ENCODE measurements at places on chromosomes 4 and X.

DNA sequence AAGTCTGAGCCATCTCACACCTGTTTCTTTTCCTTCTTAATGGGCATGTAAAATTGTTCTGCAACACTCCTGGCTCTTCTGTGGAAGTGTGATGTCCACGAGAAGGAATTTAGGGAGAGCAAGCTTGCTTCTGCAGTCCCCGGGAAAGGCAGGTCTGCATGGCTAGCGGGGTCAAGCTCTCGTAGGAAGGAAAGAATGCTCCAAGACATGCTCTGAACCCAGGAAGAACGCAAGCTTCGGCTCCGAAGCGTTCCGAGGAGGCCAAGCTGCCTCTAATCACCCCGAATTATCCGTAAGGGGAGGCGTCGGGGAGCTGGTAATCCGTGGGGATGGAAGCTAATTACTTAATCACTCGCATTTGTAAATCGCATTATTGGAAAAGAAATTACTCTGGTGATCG lies 177.7 kb downstream of the CRLF2 start:
- no peak for DNase-seq

GRCh38 chr4:172813359-172813923 lies 355.2 kb upstream of the GALNT7 start:
- DNase-seq, result no peak

DNA sequence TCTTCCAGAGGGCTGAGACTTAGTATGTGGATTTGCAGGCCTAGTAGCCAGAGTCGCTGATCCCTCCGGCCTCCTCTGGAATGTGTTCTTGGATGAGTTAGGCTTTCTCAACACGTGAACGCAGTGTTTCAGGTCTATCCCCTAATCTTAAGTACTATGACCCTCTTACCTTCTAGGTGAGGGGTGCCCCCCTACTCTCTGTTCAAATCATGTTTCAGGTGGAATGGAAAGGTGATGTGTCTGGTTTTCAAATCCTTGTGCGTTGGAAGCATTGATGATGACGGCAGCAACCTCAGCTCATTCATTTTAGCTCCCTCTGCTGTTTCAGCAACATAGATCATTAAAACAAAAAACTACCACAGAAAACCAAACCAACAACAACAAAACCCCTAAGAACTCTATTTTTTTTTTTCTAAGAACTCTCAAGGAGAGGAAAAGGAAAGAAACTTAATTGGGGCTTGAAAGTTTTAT lies 56.4 kb downstream of the RWDD4 start:
- no peak for DNase-seq

- DNase-seq, result no peak
Measured at GRCh38 chr4:128268970-128269369, 18.6 kb downstream of the PGRMC2 start.

GRCh38 chr4:45345558-45345957 lies 619.2 kb upstream of the GNPDA2 start:
- no peak for DNase-seq

DNA sequence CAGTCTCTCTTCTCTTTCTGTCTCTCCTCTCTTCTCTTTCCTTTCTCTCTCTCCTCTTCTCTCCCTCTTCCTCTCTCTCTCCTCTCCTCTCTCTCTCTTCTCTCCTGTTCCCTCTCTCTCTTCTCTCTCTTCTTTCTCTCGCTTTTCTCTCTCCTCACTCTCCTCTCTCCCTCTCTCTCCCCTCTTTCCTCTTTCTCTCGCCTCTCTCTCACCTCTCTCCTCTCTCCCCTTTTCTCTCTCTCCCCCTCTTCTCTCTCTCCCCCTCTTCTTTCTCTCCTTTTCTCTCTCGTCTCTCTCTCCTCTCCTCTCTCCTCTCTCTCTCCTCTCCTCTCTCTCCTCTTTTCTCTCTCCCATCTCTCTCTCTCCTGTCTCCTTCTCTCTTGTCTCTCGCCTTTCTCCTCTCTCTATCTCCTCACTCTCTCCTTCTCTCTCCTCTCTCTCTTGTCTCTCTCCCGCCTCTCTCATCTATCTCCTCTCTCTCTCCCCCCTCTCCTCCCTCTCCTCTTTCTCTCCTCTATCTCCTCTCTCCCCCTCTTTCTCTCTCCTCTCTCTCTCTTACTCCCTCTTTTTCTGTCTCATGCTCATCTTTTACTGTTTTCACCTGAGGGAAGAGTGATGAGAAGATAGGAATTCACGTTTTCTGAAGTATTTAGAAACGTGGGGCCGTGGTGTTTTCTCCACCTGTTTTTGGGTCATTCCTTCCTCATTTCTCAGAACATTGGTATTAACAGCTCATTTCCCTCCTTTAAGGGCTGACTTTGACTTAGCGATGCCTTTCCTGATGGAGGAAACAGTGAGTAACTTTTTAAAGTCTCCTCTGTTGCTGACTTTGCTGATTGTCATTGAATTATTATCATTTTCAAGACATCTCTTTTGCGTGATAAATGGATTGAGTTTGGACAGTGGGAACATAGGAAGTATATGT lies 80.6 kb upstream of the CD99 start:
- DNase-seq, result no peak

GRCh38 chrX:112695494-112695893 lies 15.8 kb upstream of the LHFPL1 start:
- DNase-seq, result no peak

DNA sequence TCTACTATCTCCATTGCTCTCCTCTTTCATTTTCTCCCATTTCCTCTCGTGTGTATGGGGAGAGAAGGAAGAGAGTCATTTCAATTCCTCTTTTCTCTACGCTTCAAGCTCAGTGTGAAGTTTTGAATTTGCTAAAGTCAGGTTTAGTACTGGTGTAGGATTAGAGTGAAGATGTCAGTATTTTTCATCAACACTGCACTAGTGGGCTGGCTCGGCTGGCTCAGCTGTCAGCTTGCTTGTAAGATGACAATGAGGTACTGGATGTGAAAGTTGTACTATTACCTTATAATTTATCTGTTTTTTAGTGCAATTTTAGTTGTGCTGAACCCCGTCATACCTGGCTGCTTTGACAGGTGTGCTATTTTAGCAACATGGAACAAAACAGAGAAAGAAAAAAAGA lies 2.1 kb upstream of the SH2D1A start:
- no peak for DNase-seq

DNA sequence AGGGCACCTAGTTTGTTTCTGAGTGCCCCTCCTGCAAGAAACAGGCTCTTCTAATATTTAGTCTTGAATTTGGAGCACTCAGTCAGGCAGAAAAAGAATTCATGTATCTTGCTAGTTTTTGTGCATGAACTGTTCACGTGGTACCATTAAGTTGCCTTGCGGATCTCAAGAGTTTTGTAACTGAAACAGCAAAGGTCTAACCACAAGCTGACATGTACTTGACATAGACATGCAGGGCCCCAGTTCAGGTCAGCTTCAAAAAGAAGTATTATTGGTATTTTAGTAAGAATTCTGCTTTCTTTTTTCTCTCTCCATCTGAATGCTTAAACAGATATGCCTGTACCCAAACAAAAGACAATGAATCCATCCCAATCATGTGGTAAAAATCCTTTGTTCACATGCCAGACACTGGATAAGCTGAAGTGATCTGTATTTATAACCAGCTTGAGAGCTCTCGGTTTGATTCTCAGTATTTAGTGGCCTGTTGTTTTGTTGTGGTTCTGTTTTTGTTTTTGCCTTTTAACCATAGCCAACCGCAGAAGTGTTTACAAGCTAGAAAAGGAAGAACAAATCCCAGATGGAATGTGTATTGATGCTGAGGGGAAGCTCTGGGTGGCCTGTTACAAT lies 13.0 kb downstream of the RGN start:
- no peak for DNase-seq

DNA sequence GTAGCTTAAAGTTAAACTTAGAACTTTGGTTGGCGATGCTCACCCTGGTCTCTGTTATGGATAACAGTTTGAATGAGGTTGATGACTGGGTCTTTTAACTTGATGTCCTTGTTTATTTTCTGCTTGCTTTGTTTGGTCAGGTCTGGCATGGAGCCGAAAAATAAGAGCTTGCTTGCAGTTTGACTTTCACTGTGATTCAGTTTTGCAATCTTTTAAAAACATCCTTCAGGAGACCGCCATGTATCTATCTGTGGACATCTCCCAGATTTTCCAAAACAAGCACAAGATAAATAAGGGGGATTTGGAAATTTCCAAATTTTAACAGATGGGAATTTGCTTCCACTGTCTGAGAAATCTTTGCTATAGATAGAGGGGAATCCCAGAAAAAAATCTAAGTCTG lies 246.7 kb downstream of the PALLD start:
- DNase-seq, result no peak

DNA sequence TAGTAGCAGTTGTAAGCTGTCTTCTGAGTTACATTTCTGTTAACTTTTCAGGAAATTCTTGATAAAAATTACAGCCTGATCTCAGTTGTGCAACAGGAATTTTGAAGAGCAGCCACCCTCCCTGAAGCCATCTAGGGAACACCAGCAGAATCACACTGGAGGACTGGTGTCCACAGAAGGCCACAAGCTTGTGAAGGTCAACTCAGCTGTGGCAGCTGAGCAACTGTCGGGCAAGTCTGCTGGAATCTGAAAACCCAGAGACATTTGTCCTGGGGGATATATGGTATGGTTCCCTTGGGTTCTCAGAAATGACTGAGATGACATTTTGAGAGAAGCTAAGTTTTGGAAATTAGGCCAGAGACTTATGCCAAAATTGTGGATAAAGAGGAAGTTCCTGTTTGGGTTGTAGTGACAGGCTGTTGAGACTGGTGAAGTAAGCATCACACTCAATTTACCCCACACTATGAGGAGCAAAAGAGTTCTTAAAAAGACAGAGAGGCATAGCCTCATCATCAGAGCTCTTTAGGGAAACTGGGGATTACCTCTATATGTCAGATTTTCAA lies 78.1 kb upstream of the TNIP3 start:
- DNase-seq, result no peak
